Suppressor macrophage (primary cell): ENCODE measurements at places on chromosomes 5 and 9.

DNA sequence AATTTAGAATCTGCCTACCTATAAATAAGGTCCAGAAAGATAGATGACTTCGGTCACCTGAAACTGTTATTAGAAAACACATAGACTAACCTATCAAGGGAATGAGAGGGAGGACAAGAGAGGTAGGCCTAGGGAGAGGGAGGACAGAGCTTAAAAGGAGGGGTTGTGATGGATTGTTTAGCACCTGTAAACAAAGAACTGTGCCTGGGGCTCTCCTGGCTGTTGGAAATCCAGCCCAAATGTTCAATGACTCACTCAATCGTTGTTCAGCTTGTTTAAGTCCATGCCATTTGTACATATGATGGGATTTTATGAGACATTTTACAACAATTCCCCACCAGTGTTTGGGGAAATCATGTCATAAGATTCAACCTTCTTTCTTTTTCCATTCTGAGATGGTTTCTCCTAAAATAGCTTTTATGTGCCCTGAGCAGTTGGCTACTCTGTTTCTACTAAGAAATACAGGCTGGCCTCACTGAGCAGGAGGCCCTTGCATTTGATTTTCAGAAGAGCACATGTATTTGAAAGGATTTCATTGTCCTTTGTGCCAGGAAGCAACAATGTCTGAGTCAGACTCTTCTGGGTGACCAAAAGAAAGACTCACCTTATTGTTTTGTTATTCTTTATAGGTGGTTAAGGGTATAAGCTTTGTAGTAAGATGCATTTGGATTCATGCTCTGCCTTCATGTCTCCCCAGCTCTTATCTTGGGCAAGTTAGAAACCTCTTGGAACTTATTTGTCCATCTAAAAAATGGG, 48.2 kb upstream of the GPR151 start:
- no peak for DNase-seq

- no peak for DNase-seq
Observed at GRCh38 chr5:170450061-170450669, 53.7 kb upstream of the KCNIP1 start.

GRCh38 chr9:130763331-130764171, 70.0 kb downstream of the EXOSC2 start:
- no peak for DNase-seq

DNA sequence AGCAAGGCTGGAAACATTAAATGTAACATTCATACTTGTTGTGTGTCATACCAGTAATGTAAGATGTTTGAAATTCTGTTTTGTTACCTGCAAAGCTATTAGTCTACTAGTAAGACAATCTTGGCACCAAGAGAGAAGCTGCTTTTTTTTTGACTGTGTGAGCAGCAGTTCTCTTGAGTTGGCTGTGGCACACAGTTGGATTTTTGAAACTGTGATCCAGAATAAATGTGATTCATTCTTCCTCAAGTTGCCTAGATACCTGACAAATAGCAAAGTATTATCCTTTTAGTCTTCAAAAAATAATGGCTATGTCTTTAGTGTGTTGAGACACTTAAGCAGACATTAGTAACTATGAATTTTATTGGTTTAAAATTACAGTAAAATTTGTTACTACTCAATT, 57.2 kb upstream of the HAPLN1 start:
- no peak for DNase-seq

DNA sequence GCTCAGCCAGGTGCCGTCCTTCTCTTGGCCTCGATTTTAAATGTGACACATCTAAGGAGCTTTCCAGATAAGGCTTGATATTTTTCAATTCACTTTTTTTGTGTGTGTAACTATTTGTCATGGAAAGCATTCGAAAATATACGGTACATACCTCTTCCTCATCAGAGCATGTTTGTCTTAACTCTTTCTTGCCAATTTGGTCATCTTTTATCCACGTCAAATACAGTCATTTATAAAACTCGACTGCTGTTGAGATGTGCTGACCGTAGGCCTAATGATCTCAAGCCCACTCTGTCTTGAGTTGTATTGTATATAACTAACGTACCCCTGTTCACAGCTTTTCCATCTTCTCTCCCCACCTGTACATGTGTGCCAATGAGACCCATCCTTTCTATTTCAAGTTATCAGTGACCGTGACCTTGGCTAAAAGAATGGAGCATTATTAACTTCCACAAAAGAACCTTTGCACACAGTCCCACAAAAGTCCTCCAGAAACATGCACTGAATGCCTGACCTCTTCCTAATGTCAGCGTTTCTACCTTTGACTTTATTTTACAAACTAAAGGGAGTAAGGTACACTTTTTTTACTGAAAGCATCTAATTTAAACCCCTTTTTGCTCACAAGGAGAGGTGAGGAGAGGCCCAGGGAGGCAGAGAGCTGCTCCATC, 61.6 kb downstream of the IPPK start:
- no peak for DNase-seq

GRCh38 chr5:58718269-58718978, 135.5 kb downstream of the RAB3C start:
- no peak for DNase-seq
